ENCODE measurements at places on chromosomes 6 and 20.

DNA sequence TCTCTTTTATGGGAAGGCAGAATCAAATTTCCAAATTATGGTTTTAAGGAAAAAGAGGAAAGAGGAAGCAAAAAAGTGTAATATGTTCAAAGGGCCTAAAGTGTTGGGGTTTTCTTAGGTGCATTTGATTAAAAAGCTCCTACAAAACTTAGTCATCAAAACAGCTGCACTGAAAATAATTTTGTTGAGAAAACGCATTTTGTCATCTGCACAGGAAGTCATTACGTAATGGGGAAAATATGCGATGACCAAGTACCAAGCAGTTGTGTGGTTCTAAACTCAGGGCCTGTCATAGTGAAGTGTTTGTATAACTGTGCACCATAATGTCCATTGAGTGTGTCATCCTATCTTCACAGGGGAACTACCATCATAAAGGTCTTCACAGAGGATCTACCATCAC lies 15.6 kb downstream of the HAO1 start:
- no peak for DNase-seq

DNA sequence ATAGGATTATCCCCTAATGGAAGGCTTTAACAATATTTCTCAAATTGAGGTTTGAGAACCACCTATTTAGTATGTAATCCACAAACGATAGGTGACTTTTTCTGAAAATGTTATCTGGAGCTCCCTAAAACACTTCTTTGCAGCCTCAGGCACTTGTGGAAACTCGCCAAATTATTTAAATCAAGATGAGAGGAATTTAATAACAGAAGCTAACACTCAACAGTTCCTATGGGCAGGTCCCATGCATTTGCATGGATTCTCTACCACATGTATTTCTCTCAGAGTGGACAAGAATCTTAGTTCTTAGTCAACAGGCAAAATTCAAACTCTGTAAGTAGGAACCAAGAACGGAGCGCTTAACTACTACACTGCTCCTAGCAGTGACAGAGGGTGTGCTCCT lies 20.7 kb downstream of the SOX4 start:
- no peak for DNase-seq

DNA sequence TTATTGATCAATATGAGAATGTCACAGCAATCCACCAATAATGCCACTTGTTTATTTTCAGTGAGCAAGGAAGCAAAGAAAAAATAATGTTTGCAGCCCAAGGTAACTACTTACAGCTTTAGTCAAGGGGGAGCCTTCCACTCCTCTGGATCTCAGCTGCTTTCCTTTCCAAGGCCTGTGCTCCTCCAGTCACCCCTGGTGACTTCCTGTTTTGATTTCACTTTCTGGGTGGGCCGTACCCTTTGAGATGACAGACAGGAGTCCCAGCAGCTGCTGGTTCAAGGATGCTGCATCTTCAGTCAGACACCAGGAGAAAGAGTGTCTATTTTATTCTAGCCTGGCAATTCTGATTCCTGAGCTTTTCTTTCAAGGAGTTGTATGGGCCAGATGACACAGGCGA lies 5.6 kb upstream of the VNN2 start:
- no peak for DNase-seq

DNA sequence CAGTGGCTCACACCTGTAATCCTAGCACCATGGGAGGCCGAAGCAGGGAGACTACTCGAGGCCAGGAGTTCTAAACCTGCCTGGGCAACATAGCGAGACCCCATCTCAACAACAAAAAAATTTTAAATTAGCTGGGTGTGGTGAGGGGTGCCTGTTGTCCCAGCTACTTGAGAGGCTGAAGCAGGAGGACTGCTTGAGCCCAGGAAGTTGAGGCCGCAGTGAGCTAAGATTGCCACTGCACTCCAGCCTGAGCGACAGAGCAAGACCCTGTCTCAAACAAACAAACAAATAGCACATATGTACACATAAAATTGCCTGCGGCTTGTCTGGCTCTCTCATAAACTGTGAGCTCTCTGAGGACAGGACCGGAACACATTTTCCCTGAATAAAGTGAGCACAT lies 106.3 kb downstream of the BANF2 start:
- no peak for DNase-seq

DNA sequence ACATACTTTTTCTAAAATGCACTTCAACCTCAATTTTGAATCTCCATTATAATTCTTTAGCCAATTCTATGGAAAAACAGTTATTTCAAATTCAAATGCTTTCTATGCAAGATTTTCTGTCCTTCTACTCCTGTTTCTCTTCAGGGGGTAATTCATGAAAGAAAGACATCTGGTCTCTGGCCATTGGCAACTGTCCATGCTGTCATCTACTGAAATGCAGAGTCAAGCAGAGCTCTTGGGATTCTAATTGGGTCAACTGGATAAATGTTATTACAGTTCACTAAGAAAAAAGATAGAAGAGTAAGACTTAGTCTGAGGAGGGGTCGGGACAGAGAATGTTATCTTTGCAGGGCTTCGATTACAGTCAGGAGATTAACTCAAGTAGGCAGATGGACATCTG lies 22.0 kb upstream of the BMP5 start:
- DNase-seq, result no peak

- no peak for DNase-seq
Measured at GRCh38 chr20:37723668-37724067, 29.8 kb downstream of the CTNNBL1 start.

DNA sequence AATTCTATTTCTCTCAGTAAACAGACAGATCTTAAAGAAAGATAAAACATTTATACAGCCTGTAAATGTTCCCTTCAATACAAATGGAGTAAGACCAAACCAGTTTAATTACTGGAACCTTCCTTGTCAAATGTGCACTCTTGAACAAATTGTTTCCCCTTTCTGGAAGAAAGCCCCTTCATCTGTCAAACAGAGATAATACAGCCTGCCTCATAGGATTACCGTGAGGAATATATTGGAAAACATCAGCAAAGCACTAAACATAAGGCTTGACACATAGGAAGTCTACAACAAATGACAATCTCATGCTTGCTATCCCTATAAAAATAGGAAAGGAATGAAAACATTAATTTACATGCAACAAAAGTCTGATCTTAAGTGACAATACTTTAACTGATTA lies 173.8 kb downstream of the PTPRK start:
- DNase-seq, result no peak

- DNase-seq, result no peak
Measured at GRCh38 chr6:53244958-53245357, 96.3 kb upstream of the GCM1 start.

- DNase-seq, result no peak
Measured at GRCh38 chr20:4427940-4428586, 293.6 kb upstream of the PRND start.

DNA sequence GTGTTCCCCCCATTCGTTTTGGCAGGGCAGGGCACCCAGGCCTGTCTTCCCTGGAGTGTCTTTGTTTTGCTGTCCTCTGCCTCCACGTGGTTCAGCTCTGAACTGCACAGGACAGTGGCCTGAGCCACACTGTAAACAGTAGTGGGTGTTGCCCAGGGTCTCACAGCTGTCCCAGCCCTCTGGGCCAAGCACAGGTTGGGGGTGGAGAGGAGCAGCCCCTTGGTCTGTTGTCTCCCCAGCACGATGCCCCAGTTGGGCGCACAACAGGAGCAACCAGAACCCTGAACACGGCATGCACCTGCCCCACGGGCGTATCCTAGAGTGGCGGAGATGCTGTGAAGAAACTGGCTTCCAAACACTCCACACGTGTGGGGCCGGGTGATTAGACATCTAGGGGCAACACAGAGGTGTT lies 14.4 kb downstream of the CCDC167 start:
- DNase-seq, result peak; percentile 53

- no peak for DNase-seq
Measured at GRCh38 chr6:148451690-148452089, 109.1 kb downstream of the SASH1 start.

- peak; percentile 13 for DNase-seq
Measured at GRCh38 chr20:37977338-37977737, 55.9 kb downstream of the TTI1 start.

DNA sequence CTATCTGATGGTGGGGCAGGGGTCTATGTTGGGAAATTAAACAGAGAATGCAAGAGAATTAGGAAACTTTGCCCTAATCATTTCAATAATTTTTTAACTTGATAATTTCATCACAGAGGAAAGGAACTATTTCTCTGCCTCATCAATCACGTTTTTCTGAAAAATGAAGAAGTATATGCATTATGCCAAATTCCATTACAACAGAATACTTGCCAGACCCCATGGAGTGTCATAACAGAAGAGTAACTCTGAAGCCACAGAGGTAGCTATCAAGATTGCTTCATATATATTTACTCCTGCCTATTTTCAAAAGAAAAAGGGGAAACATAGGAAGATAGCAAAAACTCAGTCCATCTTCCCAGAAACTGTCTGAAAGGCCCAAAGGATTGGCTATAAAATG lies 5.7 kb upstream of the USP49 start:
- no peak for DNase-seq

DNA sequence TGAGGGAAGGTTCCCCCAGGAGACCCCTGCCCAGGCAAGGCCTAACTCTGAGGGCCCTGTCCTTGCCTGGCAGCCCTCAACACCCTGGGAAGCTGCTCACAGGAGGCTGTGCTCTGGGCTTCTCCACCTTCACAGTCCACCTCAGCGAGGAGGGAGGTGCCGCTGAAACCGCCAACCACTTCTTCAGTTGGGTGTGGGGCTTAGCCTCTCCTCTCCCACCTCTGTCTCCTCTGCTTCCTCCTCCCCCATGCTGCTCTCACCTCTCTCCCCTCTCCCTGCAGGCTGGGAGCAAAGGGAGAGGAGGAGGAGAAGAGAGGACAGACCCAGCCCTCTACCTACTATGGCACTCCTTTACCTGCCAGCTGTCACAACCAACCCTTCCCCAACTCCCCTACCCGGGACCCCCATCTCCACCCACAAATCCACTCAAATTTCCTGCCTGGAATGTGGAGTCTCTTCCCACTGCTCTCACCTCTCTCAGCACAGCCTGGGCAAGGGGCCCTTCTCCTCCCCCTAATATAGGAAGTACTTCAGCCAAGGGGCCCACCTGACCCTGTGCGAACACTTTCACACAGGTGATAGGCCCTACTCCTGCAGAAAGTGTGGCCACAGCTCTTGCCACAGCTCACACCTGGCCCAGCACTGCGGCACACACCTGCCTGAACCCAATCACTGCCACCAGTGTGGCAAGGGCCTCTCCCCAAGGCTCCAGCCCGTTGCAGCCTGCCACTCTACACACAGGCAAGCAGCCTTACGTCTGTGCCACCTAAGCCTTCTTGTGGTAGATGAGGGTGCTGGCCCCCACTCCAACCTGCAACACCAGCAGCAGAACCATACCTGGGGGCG lies 7.2 kb downstream of the RING1 start:
- DNase-seq, result no peak

DNA sequence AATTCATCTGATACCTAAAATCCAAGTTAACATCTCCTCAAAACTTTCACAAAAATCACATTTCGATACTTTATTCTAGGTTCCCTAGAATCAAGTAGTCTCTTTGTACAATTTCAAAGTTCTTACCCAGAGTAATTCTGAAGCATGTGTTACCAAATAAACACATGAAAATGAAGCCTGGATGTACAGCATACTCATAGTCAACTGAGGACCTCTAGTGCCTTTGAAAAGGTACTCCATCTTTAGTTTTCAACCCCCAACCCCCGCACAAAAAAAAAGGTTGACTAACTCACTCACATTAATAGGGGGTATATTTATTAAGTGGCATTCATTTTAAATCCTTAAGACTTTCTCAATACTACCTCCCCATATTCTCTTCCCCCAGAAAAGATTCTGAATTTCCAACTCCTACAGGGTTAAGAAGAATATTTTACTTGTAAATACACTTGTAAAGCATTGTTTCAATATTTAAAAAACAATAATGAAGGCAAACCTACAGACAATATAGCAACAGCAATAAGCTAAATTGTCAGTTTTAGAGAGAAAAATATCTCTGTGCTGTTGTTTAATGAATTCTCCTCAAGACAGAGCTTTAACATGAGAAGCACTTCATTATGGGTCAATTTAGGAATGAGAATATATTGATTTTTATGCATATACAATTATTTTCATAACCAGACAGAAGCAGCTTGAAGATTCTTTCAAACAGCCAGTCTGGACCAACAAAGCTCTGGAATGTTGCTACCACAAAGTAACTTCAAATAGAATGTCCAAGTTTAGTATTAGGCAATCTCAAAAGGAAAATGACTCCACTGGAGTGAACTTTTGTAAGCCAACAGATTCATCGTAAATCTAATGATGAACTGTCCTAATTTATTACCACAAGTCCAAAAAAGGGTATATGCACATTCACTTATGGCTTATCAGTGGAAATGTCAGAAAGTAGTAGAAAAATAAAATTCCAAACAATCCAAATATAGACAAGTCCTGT lies 3.3 kb downstream of the PLN start:
- DNase-seq, result no peak

GRCh38 chr20:48538856-48539255 lies 288.9 kb downstream of the PREX1 start:
- DNase-seq, result no peak

DNA sequence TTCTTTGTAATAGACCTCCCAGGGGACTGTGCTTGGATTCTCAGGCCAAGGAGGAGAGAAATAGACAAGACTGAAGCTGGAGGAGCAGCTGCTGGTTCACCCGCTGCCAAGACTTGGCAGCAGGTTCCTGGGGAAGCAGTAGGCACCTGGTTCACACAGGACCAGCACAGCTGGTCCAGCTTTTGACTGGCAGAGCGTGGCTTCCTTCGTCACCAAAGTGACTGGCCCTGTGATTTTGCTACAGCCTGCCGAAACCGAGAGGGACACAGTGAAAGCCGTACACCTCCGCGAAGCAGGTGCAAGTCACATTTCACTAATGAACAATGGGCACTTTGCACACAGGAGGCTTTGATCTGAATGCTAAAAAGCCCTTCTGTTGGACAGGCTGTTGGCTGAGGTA lies 199.0 kb downstream of the RNF144B start:
- DNase-seq, result no peak

DNA sequence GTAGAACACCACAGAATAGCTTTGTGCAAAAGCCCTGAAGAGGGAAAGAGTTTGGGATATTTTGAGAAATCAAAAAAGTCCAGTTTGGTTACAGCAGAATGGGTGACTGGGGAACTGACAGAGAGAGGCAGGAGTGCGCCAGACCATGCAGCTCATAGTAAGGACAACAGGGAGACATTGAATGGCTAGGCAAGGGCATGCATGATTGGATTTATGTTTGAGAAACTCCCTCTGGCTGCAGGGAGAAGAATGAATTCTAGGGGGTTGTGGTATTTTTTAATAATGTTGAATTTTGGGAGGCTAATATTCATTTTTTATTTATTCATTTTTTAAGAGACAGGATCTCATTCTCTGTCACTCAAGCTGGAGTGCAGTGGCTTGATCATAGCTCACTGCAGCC lies 49.9 kb downstream of the TGM2 start:
- no peak for DNase-seq

Data from liver (tissue), 10 donors.